Left cardiac atrium (tissue), 4 donors: ENCODE measurements at places on chromosomes 6 and 20. TPM values are rescaled to one million over a fixed set of nuclear protein-coding genes. Genes with fewer than 3 reads are reported as not detected.

The PDYN gene
- not detected for total RNA-seq

The VNN1 gene
- 1.1 TPM for total RNA-seq

The FAXC gene
- 0.42 TPM for total RNA-seq

The HLA-DMB gene
- total RNA-seq: 6.9 TPM

The CTCFL gene
- total RNA-seq: not detected

The HCK gene
- total RNA-seq: 14.1 TPM

The ZC2HC1B gene
- total RNA-seq: not detected

The PHACTR1 gene
- 16.0 TPM for total RNA-seq

The TINAG gene
- total RNA-seq: 0.39 TPM

The CTAGE9 gene
- total RNA-seq: not detected

The RSPH4A gene
- total RNA-seq: 0.31 TPM

The FKBP1A gene
- 214 TPM for total RNA-seq

The CD40 gene
- total RNA-seq: 11.1 TPM

The EYS gene
- total RNA-seq: not detected

The NMBR gene
- not detected for total RNA-seq

The IL17F gene
- total RNA-seq: not detected

The STAU1 gene
- total RNA-seq: 61.8 TPM

The CSTF1 gene
- total RNA-seq: 20.2 TPM

The KCNQ5 gene
- 0.44 TPM for total RNA-seq

The MEI4 gene
- total RNA-seq: 0.84 TPM

The HLA-DRA gene
- 151 TPM for total RNA-seq

The TCP11 gene
- total RNA-seq: not detected

The SNAP25 gene
- total RNA-seq: 2.8 TPM

The METTL24 gene
- total RNA-seq: 2.1 TPM

The SPATS1 gene
- total RNA-seq: not detected

The BIRC7 gene
- not detected for total RNA-seq

The BPIFB6 gene
- total RNA-seq: not detected

The CPNE5 gene
- 14.7 TPM for total RNA-seq

The OXT gene
- 0.65 TPM for total RNA-seq

The SLC17A9 gene
- total RNA-seq: 5.7 TPM

The GNMT gene
- 0.41 TPM for total RNA-seq

The SCRT2 gene
- total RNA-seq: not detected

The CSNK2A1 gene
- total RNA-seq: 86.4 TPM
